Epithelial cell of esophagus (primary cell): ENCODE measurements at places on chromosomes 4 and X.

DNA sequence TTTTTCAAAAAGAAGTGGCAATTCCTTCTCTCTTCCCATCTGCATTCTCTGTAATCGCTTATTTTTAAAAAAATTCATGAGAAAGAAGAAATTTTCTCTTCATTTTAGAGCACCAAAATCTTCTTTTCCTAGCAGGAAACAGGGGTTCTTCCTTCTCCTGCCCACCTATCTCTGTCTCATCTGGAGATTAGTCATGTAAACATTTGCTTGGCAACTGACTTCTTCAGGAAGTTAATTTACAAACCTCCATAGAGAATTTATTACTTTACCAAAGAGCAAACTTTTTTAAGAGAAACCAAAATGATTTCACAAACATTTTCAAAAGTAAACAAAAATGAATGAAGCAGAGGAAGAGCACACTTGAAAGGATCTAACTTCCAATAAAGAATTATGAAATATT is 13.5 kb downstream of the TTC29 start:
- DNase-seq = no peak

DNA sequence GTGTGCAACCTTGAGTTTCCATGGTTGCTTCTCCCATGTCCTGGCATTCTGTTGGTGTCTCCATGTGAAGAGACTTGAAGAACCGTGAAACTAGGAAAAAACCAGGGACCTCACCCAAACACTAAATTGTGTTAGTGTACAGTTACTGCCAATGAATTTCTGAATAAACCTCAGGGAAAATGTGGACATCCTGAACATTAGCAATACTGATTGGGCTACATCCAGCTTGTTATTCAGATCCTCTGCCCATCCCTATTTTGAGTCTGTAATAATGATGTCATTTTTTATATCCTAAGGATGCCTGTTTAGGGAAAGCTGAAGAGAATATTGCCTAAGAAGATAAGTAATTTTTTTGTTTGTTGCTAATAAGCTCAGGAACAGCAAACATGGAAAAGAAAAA is 262.7 kb downstream of the TMA16 start:
- DNase-seq = no peak

DNA sequence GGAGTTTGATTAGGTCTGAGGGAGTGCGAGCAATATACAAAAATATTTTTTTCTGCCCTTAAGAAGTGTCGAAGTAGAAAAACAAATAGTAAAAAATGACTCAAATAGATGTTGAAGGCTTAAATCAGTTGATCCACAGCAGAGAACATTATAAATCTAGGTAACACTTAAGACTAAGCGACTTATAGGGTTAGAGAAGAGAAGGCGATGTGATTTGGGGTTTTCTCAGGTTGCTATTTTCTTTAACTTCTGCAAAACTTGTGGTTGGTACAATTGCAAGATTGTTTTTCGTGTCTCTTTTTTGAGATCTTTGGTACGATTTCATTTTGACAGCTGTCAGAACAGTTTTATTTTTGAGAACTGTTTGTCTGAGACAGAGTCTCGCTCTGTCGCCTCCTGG is 1479.5 kb downstream of the PCDH7 start:
- no peak for DNase-seq

DNA sequence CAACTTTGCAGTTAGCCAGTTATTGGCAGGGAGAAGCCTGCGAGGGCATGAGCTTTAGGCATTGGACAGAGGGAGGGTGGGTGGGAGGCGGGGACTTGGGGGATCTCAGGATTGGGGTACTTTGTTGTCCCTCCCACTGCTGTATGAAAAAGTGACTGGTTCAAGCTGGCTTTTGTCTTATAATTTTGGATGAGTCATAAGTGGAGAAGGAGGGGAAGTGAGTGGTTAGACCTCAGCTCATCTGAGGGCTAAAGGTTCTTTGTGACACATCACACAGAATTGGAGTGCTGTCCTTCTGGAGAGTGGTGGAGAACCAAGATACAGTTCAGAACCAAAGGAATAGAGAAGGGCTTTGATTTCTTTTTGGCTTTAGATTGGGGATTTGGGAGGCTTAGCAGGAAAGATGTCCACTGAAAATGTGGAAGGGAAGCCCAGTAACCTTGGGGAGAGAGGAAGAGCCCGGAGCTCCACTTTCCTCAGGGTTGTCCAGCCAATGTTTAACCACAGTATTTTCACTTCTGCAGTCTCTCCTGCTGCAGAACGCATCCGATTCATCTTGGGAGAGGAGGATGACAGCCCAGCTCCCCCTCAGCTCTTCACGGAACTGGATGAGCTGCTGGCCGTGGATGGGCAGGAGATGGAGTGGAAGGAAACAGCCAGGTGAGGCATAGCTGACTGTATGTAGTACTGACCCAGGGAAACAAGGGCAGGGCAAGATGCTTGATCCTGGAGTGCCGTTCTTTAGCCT is at the start of gene SLC4A4:
SLC4A4 (plus strand) TSS at position 175 of the 748 bp plus-strand sequence.
- DNase-seq = peak; percentile 16

- no peak for DNase-seq
These were observed 417.7 kb downstream of the AR start for GRCh38 chrX:67961516-67961915.

DNA sequence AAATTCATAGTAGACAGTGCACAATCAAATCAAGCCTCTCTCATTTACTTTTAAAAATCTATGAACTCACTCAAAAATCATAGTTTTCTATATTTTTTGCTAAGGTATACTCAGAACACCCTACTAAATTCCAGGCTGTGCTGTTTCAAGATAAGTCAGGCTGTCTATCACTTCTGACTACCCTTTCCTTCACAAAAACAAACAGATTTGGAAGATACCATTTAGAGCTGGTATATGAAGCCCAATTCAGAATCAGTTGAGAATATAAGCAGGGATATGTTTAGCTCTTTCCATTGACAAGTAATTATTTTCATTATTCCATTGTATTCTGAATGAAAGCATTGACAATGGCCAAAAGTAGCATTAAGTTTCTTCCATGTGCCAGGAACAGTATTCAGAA is 53.1 kb downstream of the CXCL1 start:
- no peak for DNase-seq

DNA sequence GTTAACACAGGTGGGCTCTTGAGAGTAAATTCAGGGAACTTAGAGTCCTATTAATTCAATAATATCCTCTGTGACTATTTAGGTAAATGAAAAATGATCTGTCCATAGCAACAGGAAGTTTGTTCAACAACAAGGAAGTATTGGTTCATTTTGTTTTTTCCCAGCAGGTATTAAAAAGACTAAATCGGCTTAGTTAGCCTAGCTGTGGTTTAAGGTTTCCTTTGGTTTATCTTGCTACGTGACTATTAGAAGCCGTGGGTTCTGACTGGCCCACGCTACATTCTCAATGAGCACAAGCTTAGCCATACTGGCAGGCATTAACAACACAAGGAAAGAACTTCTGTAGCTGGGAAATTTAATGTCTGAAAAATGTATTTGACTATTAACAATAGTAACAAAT is 168.8 kb upstream of the HS3ST1 start:
- DNase-seq = peak; percentile 78

- no peak for DNase-seq
These were observed 190.4 kb upstream of the TLL1 start for GRCh38 chr4:165682611-165683010.

DNA sequence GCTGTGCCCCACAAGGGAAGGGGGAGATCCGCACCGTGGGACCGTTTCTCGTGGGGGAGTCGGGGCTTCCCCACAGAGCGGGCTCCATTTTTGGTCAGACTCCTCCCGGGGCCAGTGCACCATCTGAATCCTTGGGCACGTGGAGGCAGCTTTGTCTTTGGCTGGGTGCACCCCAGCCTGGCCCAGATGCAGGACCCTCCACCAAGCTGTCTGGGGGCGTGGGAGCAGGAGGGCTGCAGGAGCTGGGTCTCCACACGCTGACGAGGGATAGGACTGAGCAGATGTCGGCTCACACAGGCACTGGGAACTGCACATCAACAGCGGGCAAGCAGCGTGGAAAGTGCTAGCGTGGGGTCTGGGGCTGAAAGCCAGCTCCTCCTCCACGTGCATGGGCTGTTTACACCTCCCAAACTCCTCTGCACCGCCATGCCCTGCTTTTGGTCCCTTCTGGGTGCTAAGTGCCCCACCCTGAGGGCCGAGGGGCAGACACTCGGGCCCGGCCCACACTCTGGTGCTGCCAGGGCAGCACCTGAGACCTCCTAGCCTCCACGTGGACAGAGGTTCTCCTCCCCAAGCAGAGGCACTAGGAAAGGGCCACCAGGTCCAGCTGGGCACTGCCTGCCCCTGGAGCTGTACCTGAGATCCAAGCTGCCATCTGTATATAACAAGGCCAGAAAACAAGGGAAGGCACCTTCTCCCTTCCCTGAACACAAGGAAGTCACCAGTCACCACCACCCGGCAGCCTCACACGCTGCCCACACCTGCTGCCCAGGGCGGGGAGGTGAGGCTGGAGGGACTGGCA is 13.8 kb downstream of the DGKQ start:
- DNase-seq = no peak

DNA sequence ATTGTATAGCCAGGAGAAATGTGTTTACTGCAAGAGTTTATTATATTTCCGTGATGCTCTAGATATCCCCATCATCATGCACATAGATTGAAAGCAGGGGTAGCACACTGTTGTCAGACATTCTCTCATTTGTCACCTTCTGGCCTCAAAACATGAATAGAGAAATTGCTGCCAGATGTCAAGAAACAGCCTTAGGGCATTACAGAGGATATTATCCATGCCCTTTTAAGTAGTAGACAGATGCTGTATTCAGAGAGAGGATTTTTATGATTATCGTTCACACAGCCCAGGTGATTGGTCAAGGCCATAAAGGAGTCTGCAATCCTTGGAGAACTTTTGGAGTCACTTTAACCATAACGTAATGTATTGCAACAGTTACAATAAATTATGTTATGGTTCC is 1961.5 kb upstream of the TENM3 start:
- DNase-seq = no peak

DNA sequence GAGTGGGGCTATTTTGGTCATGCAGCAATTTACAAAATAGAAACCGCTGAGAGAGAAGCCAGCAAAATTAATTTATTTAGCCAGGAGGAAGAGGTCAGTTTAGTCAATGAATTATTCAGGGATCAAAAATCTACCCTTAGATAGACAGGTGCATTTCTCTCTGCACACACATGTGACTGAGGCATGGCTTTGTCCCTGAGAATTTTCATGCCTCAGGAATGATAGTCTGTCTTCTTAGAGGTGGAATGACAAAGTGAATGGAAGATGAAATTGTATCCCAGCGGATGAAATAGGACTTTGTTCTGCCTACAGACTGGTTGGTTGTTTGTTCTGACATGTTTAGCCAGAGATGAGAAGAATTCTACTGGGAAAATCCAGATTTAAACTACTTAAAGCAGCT is 46.0 kb downstream of the ANKRD50 start:
- DNase-seq = no peak

- no peak for DNase-seq
These were observed 106.0 kb downstream of the TBCK start for GRCh38 chr4:106210021-106210420.

- peak; percentile 31 for DNase-seq
These were observed 711.8 kb upstream of the FAM241A start for GRCh38 chr4:111433441-111433840.

- no peak for DNase-seq
These were observed 22.1 kb upstream of the SCOC start for GRCh38 chr4:140351093-140352075.

GRCh38 chr4:186144946-186145569 is 40.6 kb downstream of the FAM149A start:
- DNase-seq = peak; percentile 53

DNA sequence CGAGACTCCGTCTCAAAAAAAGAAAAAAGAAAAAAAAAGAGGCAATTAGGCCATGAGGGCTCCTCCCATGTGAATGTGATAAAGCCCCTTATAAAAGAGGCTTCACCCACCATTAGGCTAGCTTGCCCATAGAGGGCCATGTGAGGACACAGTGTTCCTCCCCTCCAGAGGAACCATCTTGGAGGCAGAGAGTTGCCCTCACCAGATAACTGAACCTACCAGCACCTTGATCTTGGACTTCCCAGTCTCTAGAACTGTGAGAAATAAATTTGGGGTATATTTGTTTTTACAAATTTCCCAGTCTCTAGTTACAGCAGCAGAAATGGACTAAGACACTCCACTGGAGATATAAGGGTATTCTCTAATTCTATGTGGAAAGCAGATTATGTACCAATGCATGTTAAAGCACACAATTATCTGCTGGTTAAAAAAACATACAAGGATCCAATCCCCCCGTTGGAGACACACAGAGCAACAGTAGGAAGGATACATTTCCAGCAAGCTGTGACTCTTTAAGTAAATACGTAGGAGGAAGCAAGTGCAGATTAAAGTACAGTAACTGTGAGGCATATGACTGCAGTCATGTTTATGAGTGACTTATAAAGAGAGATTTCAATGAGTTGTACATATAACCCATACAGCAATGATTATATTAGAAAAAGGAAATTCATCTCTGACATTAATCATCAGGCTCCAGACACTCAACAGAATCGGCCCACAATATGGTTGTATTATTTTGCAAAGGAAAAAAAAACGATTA is 21.4 kb downstream of the SH3RF1 start:
- peak; percentile 65 for DNase-seq
